ENCODE measurements at places on chromosomes 2 and 18.

- no peak for DNase-seq
Observed at GRCh38 chr2:220114443-220114842, 487.0 kb downstream of the SLC4A3 start.

DNA sequence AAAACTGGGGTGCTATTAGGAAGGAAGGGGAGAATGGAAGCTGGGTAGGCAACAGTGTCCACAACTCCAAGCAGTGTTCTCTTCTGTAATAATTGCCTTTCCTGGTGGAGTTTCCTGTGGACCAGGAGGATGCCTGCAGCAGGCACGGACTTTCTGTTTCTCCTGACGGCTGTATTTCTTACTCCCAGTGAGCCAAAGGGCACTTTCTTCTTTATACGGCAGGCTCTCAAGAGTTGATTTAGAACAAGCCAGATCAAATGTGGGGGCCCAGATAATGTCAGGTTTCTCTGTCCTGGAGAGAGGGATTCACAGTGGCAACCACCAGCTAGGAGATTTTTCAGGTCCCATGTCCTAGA, 13.0 kb upstream of the PROC start:
- DNase-seq: no peak

DNA sequence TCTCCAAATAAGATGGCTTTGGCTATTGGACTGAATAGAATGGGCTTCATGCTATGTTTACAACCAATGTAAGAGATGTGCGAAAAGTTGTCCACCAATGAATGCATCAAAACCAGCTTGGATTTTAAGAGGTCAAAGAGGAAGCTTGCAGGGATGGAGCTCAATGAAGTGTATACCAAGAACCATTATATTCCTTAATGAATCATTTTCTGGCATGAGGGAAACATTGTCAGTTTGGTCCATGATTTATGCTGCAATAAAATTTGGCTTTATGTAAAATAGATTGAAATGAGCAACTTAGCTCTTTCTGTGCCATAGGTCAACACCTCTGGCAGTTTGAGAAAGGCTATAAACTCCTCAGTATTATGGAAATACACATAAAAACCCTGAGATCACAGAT, 107.3 kb downstream of the SH3BP4 start:
- DNase-seq: no peak

GRCh38 chr18:3481696-3482210, 31.8 kb downstream of the TGIF1 start:
- DNase-seq: no peak

- no peak for DNase-seq
Observed at GRCh38 chr2:190996338-190996946, 17.5 kb downstream of the STAT1 start.

DNA sequence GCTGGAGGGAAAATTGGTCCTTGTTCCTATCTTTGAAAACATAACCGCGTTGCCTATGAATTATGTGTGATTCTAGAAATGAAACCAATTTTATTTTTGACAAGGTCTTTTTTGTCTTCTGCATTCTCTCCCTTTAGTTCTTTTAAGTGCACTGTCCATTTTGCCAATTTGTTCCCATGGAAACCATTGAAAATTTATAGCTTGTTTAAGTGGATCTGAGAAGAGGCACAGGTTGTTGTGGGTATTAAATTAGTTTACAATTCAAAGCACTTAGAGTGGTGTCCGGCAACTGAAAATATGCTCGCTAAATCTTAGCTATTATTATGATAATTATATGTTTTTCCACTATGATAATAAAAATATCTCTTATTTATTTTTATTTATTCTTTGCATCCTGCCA, 107.5 kb upstream of the FSHR start:
- no peak for DNase-seq

DNA sequence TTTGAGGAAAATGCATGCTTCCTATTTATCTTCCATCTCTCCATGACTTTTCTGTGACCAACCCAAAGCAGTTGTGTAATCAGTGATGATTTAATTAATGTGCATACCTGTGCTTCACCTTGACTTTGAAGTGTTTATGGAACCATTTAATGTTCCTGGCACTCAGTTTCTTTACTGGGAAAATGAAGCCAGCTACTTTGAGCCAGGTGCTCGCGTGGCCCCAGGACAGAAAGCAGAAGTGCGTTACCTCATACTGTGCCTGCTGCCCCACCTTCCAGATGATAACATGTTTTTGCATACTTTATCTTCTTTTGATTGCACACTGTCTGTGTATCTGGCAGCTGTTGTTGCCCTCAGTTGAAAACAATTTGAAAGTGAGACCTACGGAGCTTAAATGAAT, 61.3 kb downstream of the PMAIP1 start:
- DNase-seq: no peak

- DNase-seq: no peak
Observed at GRCh38 chr2:112482309-112483041, 519 bp downstream of the TTL start.

GRCh38 chr2:160168878-160169277, 31.2 kb downstream of the ITGB6 start:
- no peak for DNase-seq

- no peak for DNase-seq
Observed at GRCh38 chr18:73461038-73461779, 593.4 kb upstream of the NETO1 start.

DNA sequence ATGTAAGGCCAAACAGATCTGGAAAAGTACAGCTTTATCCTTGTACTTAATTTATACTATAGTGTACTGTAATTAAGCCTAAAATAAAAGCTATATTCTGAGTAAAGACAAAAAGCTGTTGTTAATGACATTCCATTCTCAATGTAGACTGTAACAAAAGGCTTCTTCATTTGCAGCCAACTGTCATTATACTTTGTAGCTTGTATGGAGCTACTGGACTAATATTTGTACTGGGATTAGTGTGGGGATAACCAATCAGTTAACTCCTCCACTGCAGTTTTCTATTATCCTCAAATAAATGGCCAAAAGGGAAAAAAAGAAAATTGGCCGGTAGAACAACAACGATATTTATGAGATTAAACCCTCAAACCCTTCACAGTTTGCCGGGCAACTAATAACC, 66.5 kb downstream of the STK39 start:
- DNase-seq: no peak

GRCh38 chr2:128217671-128218070, 101.0 kb downstream of the HS6ST1 start:
- no peak for DNase-seq

DNA sequence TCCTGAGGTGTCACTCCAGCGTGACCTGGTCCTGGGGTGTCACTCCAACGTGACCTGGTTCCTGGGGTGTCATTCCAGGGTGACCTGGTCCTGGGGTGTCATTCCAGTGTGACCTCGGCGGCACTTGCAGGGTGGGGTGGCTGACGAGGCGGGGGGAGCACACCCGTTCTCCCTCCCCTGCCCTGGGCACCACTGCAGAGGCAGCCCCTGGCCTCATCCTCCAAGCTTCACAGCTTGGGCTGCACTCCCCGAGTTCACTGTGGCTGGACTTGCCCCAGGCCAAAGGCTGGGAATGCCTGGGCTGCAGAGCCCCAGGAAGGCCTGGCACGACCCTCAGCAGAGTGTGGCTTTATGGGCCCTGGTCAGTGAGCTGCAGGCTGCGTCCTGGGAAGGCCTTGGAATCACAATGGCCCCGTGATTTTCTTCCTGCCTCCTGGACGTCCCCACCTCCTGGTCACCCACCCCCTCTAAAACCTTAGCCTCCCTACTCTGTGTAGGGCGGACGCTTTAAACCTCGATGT, 88.3 kb downstream of the NFATC1 start:
- DNase-seq: no peak

DNA sequence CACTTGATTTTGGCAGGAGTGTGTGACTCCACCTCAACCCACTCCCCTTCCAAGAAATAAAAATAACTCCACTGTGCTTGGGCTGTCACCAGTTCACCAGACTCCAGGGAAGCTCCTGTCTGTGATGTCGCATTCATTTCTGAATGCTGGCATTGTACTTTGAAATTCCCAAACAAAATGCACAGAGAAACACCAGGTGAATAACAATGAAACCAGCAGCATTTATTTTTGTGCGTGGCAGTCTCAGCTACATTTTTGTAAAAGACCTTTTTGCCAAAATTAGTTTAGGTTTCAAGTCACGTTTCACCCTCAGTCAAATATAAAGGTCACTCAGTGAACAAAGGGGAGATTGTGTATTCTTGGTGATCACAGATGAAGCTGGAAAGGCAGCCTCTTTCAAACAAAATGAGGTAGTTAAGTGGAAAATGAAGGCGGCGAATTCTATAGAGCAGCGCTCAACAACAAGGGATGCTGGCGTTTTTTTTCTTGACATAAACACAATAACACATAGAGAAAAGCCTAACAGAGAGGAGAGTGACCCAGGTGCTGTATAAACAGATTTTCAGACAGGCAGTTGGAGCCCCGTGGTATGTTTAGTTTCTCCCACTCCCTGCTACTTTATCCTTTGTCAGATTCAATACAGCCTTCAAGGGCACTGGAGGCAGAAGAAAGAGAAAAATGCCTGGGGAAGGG, 210.3 kb upstream of the GCFC2 start:
- no peak for DNase-seq

DNA sequence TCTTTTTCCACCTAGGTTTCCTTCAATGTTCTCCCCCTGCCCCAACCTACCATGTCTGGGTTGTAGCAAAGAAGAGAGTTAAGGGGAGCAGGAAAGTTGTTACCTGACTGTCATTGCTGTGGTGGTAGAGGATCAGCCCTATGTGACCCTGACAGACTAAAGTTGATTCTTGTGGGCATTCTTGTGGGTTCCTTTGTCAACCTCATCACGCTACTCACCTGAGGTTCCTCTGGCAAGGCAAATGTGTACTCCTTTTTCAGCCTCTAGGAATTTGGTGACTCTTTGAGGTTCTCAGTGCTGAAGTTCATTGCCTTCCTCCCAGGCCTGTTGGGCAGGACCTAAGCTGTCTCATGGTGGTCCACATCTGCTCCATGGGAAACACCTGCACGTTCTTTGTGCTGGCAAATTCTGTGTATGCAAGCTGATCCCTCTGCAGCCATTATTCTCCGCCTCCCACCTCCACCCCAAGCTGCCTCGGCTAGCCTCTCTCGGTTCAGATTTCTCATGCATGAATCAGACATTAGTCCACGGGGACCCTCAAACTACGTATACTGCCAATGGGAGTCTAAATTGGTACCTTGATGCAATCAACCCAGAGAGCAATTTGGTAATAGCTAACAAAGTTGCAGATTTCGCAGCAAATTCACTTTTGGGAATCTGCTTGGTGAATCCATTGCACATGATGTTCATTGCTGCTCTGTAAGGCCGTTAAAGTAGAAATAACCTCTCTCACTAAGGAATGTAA, 1.5 kb upstream of the GMCL1 start:
- DNase-seq: no peak

DNA sequence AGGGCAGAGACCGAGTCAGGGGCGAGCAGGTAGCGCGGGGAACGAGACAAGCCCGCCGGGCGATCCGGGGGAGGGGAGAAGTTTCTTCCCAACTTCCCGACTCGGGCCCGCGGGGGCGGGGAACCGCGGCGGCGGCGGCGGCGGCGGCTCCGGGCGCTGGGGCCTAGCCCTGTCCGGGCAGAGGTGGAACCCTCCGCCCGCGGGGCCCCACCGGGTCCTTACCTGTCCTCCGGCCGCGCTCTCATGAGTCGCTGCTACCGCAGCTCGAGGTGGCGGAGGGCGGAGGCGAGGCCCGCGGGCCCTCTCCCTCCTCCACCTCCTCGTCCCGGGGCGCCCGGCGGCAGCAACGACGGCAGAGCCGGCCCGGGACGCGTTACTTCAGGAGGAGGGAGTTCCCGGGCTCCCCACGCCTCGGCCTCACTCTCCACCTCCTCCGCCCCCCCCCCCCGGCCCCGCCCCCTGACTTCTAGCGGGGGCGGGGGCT, at the start of gene YES1:
Gene YES1, minus strand, starts transcription at position 351 of the 484 bp plus-strand sequence. CDS start 55,415 bp downstream, outside the sequence.
- DNase-seq: no peak

DNA sequence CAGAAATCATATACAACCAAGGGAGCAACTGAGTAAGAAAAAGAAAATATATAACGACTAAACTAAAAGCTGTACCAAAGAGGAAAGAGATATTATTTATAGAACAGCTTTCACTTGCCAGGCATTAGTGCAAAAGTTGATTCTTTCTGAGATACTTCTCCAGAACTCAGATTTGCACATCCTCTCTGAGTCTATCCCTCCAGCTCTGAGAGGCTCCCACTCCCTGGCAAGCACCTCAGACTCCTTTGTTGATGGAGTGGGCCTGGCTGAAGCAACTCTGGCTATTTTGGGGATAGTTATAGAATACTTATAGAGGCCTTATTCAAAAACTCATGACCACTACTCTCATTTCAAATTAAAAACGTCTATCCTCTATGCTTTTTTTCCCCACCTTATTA, 501.6 kb upstream of the TNP1 start:
- no peak for DNase-seq

- DNase-seq: no peak
Observed at GRCh38 chr18:28999726-29000125, 822.8 kb upstream of the CDH2 start.

DNA sequence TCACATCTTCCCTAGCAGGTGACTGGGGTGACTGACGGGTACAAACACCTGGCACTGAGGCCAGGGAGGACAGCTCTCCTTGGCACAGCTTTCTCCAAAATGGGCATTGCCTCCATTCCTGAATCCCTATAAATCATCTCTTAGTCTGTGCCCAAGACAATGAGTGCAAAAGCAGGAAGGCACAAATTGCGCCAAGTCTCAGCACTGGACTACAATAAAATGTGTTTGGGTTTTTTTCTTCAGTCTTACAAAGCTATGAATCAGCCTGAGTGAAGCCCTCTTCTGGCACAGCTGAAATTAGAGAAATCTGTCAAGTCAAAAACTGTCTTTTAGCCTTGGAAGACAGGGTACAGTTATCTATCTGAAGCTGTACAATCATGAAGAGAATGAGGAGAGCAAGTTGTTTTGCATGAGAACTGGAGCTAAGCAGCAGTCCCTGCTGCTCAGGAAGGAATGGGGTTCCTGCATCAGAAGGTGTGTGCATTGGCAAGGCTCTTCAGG, 90.8 kb downstream of the EPB41L3 start:
- no peak for DNase-seq

All from Panc1 (cell line).